NCI-H1092 treated with DMSO at 0.1 percent for 48 hours (cell line): ENCODE measurements at places on chromosomes 2 and 18.

DNA sequence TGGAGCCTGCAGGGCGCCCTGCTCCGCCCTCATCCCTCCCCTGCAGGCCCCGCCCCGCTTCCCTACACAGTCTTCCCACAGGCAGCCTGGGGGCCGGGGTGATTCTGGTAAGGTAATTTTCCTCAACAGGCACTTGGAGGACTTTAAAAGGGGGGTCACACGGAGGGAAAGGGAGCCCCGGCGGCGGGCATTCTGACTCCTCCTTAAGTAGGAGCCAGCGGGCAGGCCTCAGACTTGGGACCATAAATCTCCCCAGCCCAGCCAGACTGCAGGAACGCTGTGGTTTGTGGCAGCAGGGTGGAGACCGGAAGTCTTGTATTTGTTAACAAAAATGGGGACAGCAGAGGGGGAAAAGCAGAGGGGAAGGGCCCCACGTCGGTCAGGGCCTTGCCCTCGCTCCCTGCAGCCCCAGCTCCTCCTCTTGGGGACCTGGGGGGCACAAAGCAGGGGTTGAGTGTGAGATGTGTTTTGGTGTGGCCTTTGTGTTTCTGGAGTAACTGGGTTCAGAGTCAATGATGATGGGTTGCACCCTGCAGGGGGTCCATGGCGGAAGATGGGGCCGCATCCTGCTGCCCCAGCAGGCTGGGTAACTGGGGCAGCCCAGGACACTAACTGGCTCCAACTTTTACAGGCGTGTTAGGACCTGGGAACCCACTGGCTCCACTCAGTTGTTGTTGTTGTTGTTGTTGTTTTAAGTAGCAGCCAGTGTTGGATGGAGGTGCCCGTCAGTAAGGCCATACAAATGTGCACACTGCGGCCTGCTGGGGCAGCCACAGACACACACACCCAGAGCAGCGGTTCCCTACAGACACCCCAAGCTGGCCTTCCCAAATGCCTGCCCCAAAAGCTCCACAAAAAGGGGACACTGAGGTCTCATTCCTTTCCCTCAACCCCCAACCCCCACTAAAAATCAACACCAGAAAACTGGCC is 27.7 kb downstream of the SMAD7 start:
- no peak for DNase-seq

DNA sequence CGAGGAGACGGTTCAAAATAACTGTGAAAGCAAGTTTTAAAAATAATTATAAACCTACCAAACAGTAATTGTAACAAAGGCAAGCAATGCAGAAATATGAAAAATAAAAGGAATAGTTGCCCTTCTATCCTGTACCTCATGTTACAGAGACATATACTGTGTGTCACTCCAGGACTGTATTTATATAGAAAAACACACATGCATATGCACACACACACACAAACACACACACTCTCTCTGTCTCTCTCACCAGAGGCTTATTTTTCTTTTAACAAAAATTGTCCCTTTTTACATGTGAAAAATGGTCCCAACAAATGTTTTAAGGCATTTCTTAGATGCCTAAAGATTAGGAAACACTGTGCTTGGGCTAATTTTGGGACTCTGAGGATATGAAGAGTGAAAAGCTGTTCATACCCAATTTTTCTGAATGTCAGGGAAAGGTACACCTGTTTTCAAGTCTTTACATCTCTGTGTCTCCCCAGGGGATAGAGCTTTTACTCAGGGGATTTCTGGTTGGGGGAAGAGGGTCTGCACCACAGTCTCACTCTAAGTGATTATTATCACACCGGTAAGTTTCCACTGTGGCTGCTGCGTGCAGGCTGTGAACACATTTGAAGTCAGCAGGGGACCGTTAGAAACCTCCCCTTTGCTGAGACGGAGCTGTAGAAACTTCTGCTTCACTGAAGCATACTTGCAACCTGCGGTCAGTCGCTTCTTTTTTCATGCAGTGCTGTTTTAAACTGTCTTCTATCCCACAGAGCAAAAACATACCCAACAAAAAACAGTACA is 51.4 kb upstream of the SPAG16 start:
- DNase-seq = no peak

- no peak for DNase-seq
Measured at GRCh38 chr2:144674071-144674470, 154.2 kb upstream of the ZEB2 start.

DNA sequence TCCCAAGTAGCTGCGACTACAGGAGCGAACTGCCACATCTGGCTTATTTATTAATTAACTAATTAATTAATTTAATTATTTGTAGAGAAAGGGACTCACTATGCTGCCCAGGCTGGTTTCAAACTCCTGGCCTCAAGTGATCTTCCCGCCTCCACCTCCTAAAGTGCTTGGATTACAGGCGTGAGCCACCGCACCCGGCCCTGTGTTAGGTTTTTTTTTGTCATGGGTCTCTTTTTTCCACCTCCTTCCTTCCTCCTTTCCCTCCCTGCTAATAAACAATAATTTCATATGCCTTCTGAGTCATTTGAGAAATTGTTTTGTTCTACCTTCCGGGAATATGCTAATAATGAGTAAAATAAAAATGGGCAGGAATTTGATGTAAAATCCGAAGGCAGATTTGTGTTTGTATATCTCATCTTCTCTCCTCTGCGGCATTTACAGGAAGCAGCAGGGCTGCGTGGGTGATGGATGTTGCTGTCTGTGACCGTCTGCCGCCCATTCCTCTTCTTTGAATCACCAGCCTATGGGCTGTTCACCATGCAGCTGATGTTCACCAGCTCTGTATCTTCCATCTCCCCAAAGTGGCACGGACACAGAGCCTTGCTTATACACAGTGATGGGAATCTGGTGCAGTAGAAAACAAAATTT is 89.9 kb downstream of the ACSL3 start:
- no peak for DNase-seq

DNA sequence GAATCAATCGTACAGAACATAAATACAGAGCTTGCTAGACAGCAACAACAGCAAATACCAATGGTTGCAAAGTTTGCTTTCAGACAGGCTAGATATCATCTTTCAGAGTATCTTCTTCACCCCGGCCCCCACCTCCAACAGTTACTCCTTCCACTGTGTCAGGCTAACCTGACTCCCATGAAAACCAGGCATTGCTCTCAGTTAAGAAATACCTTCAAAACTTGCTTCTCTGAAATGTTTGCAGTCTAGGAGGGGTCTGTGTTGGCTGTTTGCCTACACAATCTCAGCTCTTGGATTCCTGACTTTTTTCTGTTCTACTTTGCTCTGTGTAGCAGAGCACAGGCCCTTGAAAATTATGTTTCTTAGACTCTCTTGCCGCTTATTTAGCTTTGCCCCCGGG is 599.5 kb upstream of the SYT4 start:
- DNase-seq = no peak

DNA sequence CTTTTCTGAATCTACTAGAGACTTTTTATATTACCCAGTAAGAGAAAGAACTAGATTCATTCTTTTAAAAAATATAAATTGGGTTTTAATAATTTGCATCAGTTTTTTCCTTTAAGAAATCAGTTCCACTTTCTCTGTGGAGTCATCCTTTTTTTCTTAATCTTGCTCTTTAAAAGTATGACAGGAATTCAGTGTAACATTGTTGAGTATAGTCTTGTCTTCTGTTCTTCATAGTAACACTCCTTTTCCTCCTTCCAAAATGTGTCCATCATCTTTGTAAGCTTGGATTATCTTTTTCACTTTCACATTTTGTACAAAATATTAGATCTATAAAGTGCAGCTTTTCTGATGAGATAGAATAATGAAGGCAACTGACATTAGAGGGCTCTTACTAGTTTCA is 135.4 kb downstream of the HAUS1 start:
- no peak for DNase-seq

GRCh38 chr2:161426455-161426921 is 10.4 kb downstream of the TBR1 start:
- no peak for DNase-seq

DNA sequence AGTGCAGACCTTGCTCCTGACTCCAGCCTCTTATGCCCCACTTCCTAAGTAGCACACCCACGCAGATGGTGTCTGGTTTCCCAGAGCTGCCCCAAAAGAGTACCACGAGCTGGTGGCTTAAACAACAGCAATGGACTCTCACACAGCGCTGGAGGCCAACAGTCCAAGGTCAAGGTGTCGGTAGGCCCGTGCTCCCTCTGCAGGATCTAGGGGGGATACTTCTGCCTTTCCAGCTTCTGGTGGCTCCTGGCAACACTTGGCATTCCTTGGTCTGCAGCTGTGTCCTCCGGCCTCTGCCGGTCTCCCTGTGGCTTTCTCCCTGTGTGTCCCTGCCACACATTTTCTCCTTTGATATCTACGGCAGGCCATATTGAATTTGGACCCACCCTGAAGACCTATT is 99.0 kb downstream of the TSHZ1 start:
- DNase-seq = no peak

DNA sequence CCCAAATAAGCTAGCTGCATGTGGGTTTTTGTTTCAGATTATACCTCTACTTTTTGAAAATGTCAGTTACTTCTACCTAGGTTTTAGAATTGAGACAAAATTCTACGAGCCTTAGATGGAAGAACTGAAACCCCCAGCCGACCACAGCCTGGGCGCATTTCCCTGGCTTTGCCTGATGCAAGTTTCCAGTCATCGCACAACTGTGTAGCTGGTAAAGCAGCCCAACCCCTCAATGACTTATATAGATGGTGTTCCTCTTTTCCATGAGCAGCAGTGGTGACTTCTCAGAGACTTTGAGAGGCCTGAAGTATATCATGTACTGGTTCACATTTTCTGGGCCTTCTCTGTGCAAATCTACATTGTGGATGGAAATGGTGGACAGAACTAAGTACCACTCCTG is 515.4 kb upstream of the RAB6C start:
- DNase-seq = no peak

GRCh38 chr2:101832114-101832513 is 134.6 kb downstream of the MAP4K4 start:
- no peak for DNase-seq

DNA sequence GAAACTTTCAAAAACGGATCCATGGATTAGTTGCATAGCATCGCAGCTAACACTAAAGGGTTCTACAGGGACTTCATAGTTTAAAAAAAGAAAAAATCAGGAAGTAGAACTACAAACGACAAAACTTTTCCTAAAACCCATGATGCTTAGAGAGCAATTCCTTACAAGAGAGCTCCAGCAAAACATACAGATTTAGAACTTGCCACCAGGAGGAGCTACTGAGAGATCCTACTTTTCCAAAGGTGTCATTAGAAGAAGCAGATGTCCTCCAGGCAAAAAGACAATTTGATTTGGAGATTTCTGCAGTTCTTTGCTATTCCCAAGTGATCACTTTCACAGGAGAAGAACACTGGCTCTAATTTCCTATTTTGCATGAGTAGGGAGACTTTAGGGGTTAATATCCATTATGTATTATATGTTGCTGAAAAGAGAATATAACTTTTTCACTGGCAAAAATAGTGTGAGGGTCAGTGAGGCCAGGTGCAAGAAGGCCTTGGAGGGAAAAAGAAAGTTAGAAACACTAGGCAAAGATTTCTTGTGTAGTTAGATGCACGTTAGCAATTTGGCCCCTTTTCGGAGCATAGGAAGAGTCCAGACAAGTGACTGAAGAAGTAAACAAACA is 436.2 kb downstream of the SUCLG1 start:
- DNase-seq = peak; percentile 42

- no peak for DNase-seq
Measured at GRCh38 chr2:132463719-132464118, 47.1 kb downstream of the GPR39 start.

DNA sequence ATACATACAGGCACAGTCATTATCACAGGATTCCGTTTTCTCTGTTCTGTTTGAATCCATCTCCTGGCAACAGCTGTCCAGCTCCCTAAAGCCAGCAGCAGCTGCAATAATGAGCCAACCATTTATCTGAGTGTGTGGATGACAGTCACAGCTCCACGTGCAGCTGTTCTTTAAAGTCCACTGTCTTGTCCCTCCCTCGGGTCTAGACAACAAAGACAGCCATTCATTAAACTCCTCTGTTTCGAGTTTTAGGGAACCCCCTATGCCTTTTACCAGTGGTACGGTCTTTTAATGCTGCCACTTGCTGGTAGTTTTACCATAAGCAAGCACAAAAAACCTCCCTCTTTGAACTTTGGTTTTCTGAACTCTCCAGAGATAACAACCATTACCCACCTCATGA is 16.0 kb upstream of the MSGN1 start:
- DNase-seq = no peak

DNA sequence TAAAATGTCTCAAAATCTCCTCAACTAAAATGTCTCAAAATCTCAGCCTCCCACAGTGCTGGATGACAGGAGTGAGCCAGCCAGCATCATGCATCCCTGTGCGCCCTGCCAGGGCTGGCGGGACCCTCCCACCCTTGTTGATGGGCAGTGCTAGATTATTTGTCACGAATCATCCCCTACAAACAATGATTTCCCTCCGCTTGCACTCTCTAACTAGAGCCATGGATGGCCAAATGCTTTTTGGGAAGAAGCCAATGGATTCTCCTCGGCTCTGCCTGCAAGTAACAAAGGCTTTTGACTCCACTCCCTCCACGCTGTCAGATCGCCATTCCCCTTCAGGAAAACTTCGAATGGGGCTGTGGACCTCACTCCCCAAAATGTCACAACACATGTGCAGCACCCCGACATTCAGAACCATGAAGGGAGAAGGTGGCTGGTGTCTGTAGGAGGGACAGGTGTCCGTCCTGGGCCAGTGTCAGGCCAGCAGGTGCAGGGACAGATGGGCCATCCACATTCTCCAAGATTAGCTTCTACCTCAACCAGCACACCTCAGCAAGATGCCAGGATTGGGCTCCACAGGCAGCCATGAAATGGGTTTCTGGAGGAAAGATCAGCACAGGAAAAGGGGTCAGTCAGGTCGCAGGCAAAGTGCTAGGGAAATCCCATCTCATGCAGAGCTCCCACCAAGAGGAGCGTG is 11.5 kb downstream of the AMER3 start:
- DNase-seq = no peak

DNA sequence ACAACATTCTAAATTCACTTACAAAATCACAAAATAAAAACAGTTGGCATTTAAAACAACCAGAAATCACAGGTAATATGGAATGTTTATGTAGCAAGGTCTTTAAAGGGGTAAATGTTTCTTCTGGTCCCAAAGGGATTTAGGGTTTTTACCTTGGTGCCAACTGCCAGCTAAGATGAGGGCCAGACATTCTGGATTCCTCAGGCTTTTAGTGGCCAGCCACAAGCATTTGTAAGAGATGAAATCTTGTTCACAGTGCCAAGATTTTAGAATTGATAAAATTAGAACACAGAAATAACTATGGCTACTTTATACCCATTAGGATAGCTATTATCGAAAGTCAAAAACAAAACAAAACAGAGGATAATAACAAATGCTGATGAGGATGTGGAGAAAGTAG is 60.4 kb upstream of the CDKL4 start:
- DNase-seq = no peak

DNA sequence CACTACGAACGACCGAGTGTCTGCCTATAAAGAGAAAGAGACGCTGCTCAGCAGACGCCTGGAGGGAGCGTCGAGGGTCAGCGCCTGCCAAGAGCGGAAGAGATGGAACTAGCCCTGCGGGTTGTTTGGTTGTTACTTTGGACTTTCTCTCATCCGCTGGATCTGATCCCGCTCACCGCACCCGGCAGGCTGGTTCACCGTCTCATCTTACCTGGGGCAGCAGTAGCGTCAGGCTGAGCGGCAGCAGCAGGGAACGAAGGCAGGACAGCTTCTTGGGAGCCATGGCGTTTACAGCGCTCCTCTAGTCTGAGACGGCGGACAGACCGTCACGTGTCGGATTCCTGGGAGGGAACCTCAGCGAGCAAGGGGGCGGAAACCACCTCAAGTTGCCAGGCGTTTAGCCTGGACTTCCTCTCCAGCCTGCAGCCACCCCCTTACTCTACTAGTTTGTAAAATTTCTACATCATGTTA is 1.9 kb downstream of the GLB1L start:
- no peak for DNase-seq
